HT-29 (cell line): ENCODE measurements at places on chromosomes 7 and 10. TPM values are rescaled to one million over a fixed set of nuclear protein-coding genes. Genes with fewer than 3 reads are reported as not detected.

Gene SNCG
- total RNA-seq, result 647 and 699 TPM in 2 replicates

Gene C10orf62
- total RNA-seq, result not detected in 2 replicates

Gene CACNB2
- total RNA-seq, result not detected in 2 replicates

Gene FAM25C
- total RNA-seq, result not detected in 2 replicates

Gene STK31
- 0.20 and 0.34 TPM in 2 replicates for total RNA-seq

Gene TFEC
- not detected in 2 replicates for total RNA-seq

Gene USP54
- 43.7 and 44.6 TPM in 2 replicates for total RNA-seq

Gene SP8
- not detected in 2 replicates for total RNA-seq

Gene ANKRD22
- total RNA-seq, result 6.2 and 7.2 TPM in 2 replicates

Gene DGKI
- not detected in 2 replicates for total RNA-seq

Gene RNF32
- 0.66 and 1.9 TPM in 2 replicates for total RNA-seq
